ENCODE measurements at places on chromosomes 2 and 18. TPM values are rescaled to one million over a fixed set of nuclear protein-coding genes. Genes with fewer than 3 reads are reported as not detected.

DSC2 gene
- not detected for total RNA-seq

UGT1A3 gene
- total RNA-seq, result not detected

ANKRD30B gene
- not detected for total RNA-seq

LIPG gene
- total RNA-seq, result 0.88 TPM

POTEC gene
- not detected for total RNA-seq

TUBA3D gene
- total RNA-seq, result not detected

CCDC68 gene
- not detected for total RNA-seq

RNF144A gene
- total RNA-seq, result 14.4 TPM

IL36B gene
- not detected for total RNA-seq

DNA sequence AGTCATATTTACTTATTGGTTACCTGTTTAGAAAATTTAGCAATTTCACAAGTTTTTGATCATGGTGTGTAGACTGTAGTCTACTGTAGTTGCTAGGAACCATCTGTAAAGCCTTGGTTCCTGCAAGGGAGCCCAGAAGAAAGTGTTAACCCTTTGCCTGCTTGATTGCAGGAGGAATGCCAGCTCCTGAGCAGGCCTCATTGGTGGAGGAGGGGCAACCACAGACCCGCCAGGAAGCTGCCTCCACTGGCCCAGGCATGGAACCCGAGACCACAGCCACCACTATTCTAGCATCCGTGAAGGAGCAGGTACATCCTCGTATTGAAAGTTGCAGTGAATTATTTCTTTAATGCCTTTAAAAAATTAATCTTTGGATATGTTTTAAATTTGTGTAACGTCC is 76.3 kb downstream of the PKP4 start:
- H3K27me3 ChIP-seq, result no peaks in the 10 kb centered on the region
- no peak overlapping the region for H3K4me3 ChIP-seq
- H3K36me3 ChIP-seq, result peaks cover 4% of the 10 kb centered on the region
- H3K4me1 ChIP-seq, result no peaks in the 10 kb centered on the region
- DNase-seq, result no peak

GRCh38 chr18:10131460-10132395 is 217.9 kb downstream of the VAPA start:
- no peak overlapping the region for H3K27ac ChIP-seq
- H3K4me1 ChIP-seq, result no peaks in the 10 kb centered on the region
- H3K27me3 ChIP-seq, result peaks cover 44% of the 10 kb centered on the region
- DNase-seq, result no peak

DNA sequence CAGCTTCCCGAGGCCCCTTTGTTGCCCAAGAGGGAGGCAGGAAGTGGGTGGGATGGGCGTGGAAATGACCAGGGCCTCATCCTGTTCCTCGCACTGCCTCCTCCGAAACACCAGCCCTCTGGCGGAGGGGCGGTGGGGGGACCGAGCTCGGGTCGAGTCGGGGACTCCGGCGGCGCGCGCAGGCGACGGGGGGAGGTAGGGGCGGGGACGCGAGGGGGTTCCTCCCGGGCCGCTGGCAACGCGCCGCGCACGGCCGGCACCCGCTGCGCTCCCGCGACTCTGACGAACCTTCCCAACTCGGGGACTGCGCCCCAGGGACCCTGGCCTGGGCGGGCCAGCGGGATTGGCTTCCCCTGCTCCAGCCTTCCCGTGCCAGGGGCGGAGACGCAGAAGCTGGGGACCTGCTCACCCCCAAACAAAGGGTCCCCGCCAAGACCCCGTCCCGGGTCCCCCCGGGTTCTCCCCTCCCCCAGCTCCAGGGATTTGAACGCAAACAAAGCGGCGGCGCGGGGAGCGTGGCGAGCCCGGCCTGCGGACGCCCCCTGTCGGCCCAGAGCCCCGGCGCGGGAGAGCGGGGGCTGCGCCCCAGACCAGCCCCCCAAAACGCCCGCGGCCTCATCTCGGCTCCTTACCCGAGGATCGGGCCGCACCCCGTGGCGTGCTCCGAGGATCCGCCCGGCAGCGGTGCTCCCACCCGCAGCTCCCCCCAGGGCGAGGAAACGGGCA is 1.2 kb downstream of the SEMA4C start:
- H3K36me3 ChIP-seq, result peaks cover 12% of the 10 kb centered on the region
- peak overlapping the region; percentile 81 for H3K27ac ChIP-seq
- peaks cover 33% of the 10 kb centered on the region for H3K4me1 ChIP-seq
- peak overlapping the region; percentile 83 for H3K4me3 ChIP-seq
- DNase-seq, result peak; percentile 52
- peaks cover 24% of the 10 kb centered on the region for H3K27me3 ChIP-seq

- no peak for DNase-seq
- no peak overlapping the region for H3K27ac ChIP-seq
- no peaks in the 10 kb centered on the region for H3K4me1 ChIP-seq
- no peaks in the 10 kb centered on the region for H3K36me3 ChIP-seq
Observed at GRCh38 chr2:180449171-180449915, 442.2 kb upstream of the CWC22 start.

- no peaks in the 10 kb centered on the region for H3K36me3 ChIP-seq
- H3K4me3 ChIP-seq, result no peak overlapping the region
- no peaks in the 10 kb centered on the region for H3K4me1 ChIP-seq
- no peak for DNase-seq
Observed at GRCh38 chr2:238930216-238930615, 82.3 kb downstream of the TWIST2 start.

- no peak overlapping the region for H3K27ac ChIP-seq
- no peaks in the 10 kb centered on the region for H3K36me3 ChIP-seq
- no peak overlapping the region for H3K4me3 ChIP-seq
- no peak for DNase-seq
- H3K4me1 ChIP-seq, result peaks cover 5% of the 10 kb centered on the region
- peaks cover 48% of the 10 kb centered on the region for H3K27me3 ChIP-seq
Observed at GRCh38 chr2:230991598-230991997, 4.3 kb upstream of the SPATA3 start.

DNA sequence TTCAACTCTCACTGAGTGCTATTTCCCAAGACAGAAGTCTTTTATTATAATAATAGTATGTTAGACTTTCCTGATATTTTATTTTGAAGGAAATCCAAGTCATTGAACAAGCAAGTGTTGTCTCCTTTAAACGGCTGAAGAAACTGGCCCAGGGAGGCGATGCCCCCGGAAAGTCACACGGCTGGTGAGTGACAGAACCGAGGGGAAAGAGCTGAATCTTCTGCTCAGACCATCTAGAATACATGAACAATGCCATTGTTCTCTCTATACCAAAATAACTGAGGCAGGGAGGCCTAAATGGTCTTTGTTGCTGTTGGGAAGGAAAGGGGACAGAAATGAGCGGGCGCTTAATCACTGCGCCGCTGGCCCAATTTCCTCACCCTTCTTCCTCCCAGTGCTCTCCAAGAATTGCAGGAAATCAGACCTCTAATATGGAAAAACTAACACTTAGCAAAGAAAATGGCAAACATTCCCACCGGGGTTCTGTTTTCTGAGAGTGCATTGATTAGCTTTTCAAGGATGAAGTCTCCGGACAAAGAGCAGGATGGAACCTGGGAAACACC is 101.5 kb downstream of the KLF7 start:
- peaks cover 12% of the 10 kb centered on the region for H3K4me1 ChIP-seq
- no peak for DNase-seq
- H3K27ac ChIP-seq, result no peak overlapping the region

GRCh38 chr2:234426616-234427015 is 70.3 kb downstream of the ARL4C start:
- H3K27me3 ChIP-seq, result no peaks in the 10 kb centered on the region
- DNase-seq, result no peak
- H3K4me1 ChIP-seq, result peaks cover 77% of the 10 kb centered on the region
- H3K4me3 ChIP-seq, result peak overlapping the region; percentile 75
- peaks cover 7% of the 10 kb centered on the region for H3K36me3 ChIP-seq

DNA sequence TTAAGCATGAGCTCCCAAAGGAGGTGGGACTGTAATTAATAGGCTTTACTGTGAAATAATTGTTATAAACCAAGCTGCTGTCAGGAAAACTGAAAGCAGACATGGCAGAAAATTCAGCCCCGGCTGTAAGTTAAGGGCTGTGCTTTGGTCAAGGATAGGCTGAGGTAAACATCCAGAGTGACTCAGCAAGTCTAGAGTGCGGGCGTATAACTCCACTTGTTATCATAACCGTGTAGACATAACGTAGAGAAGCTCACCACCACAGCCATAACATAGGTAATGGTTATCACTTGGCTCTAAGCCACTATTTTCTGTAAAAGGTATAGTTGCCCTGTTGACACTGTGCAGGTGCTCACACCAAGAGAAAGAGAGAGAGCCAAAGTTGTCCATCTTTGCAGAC is 316.8 kb downstream of the DCDC2C start:
- H3K27me3 ChIP-seq, result no peaks in the 10 kb centered on the region
- no peaks in the 10 kb centered on the region for H3K36me3 ChIP-seq
- no peak overlapping the region for H3K27ac ChIP-seq
- no peaks in the 10 kb centered on the region for H3K4me1 ChIP-seq

- peaks cover 5% of the 10 kb centered on the region for H3K4me1 ChIP-seq
- no peak overlapping the region for H3K4me3 ChIP-seq
- DNase-seq, result no peak
- H3K27me3 ChIP-seq, result peaks cover 2% of the 10 kb centered on the region
- H3K27ac ChIP-seq, result no peak overlapping the region
Observed at GRCh38 chr2:28206762-28207161, 185.9 kb upstream of the FOSL2 start.

DNA sequence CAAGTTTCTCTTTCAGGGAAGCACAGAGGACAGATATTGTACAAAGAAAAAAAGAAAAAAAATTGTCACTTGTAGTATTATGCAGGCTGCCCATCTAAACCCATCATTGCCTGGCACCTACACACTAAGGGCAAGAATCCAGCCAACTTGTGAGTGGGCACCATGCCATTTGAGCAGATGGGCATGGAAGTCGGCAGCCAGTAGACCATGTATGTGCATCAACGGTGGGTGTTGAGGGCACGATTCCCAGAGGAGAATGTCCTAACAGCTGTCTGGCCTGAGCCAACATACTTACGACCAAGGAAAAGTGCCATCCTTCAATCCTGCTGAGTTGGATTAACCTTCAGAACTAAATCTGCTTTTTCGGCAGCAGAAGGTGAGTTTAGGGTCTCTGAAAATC is 63.9 kb downstream of the ARHGAP15 start:
- no peak for DNase-seq
- no peak overlapping the region for H3K4me3 ChIP-seq
- H3K27me3 ChIP-seq, result no peaks in the 10 kb centered on the region
- no peak overlapping the region for H3K27ac ChIP-seq
- peaks cover 12% of the 10 kb centered on the region for H3K4me1 ChIP-seq

DNA sequence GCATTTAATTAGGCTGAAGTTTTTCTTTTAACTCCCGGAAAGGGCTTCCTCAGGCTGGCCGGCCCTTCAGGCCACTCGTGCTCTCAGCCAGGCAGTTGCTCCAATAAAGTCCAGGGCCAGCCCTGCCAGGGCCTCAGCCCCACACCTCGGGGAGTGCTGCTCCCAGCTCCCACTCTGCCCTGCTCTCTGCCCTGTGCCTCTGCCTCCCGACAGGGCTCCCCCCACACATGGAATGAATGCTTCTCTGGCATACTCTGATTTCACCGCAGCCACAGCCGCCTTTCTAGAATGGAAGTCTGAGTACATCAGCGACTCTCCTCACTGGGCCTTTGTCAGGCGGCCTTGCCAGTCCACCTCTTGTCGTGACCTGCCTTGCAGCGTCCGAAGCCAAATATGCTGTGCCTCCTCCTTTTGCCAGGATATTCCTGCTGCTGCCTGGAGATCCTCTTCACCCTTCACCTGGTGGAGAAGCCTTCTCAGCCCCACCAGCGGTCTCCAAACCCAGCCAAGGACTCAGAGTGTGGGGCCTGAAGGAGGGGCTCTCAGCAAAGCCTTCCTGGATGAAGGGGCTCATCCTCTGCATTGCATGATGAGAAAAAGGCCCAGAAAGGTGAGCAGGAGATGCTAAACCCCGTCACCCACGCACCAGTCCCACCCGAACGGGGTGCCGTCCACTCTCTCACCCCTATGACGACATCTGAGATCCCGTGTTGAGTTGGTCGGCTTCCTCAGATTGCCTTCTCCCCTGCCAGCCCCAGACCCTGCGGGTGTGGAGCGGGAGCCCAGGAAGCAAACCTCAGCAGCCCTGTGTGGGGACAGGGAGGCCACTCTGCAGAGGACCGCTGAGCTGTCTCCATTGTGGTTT is 472.7 kb upstream of the HS6ST1 start:
- no peaks in the 10 kb centered on the region for H3K36me3 ChIP-seq
- H3K4me3 ChIP-seq, result no peak overlapping the region
- no peak for DNase-seq
- no peaks in the 10 kb centered on the region for H3K27me3 ChIP-seq
- no peaks in the 10 kb centered on the region for H3K4me1 ChIP-seq
- no peak overlapping the region for H3K27ac ChIP-seq

DNA sequence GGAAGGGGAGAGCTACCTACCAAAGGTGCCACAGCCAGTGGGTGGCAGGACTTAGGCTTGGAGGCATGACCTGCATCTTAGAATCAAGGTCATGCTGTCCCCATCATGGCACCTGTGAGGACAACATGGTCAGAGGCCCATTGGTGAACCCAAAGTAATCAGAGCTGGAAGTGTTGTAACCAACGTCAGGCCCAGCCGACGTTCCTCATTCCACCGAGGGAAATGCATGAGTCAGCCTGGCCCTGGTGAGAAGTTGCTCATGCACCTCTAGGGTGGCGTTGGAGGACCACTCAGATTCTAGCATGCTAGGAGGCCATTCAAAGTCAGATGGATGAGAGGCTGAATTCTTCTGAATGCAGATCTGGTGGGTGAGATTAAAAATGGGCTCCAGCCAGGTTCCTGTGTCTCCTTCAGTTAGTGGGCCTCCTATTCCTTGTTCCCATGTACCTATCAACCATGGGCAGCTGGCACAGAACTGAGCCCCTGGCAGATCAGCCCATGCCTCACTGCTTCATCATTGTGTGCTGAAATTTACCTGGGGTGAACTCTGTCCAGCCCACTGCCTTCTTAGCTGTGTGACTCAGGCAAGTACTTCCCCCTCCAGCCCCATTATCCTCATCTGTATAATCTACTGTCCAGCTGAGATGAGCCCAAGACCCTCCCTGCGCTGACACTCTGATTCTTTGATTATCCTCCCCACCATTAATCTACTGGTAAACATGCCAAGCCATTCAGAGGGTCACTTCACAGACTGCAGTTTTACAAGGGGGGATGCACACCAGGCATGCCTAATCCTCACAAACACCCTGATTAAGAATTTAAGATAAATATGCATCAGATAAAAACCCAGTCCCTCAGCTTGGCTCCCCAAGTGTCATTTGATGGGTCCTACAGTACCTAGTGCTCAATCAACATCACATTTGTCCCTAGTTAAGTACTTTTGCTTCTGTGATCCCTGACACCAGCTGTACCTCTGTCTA is 14.0 kb downstream of the SLC14A2 start:
- no peak overlapping the region for H3K27ac ChIP-seq
- no peaks in the 10 kb centered on the region for H3K36me3 ChIP-seq
- DNase-seq, result no peak
- H3K4me3 ChIP-seq, result no peak overlapping the region

- no peak overlapping the region for H3K4me3 ChIP-seq
- no peak overlapping the region for H3K27ac ChIP-seq
- no peak for DNase-seq
- H3K36me3 ChIP-seq, result no peaks in the 10 kb centered on the region
Observed at GRCh38 chr2:188238386-188238785, 53.3 kb upstream of the GULP1 start.
